ENCODE measurements at places on chromosomes 11 and 22.

DNA sequence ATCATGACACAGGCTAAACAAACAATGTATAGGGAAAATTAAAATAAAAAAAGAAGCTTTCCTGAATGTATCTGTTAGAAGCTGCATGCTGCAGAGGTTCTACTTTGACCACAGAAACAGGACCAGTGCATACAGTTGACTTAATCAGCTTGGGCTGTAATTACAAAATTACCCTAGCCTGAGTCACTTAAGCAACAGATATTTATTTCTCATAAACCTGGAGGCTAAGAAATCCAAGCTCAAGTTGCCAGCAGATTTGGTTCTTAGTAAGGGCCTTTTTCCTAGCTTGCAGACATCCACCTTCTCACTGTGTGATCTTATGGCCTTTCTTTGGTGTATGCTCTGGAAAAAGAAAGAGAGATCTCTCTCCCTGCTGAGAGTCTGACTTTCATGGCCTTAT is 946.5 kb upstream of the RAG2 start:
- DNase-seq = no peak

- DNase-seq = no peak
These were observed 10.0 kb upstream of the OR5M1 start for GRCh38 chr11:56624661-56625110.

DNA sequence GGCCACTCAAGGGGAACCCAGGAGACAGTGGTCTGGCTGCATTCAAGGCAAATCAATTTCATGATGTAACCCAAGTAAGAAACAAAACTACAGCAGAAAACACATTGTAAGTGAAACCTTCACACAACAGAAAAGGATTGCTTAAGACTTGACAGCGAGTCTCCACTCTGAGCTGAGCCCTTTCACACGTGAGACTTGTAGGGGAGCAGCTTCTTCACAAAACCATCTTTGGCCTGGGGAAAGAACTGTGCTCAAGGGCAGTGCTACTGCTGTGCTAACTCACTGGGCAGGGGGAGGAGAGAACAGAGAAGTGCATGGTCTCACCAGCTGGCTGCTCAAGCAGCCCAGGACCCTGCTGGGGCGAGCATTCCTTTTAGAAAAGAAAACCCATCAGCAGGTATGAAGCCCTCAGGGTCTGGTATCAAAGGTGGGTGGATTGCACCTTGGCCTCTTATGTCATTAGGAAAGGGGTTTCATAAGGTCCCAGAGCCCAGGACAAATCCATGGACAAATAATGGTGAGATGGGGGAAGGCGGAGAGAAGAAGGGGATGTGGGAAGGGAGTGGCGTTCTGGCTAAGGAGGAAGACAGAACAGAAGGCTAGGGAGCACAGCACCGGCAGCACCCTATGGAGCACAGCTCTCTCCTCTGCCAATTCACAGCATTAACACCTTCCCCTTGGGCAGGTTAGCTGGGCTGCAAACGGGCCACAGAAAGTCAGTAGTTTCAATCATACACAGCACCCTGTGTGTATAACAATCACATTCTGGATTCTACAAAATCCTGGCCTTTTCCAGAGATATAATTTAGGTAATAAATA is 20.6 kb upstream of the RAPSN start:
- DNase-seq = no peak

GRCh38 chr11:46363455-46364005 is 16.3 kb downstream of the DGKZ start:
- DNase-seq = peak; percentile 56

DNA sequence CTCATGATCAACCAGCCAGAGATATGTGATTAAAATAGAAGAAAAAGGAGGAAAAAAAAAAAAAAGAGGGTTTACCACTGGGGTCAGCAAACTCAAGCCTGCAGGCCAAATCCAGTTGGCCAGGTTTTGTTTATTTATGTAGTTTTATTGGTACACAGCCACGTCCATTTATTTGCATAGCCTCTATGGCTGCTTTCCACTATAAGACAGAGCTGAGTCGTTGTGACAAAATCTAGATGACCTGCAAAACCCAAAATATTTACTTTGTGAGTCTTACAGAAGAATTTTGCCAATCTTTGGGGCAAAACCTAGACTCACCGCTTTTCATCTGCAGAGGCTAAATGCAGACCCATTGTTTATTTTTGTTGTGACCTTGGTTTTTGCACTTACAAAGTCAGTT is 87.1 kb downstream of the TENM4 start:
- no peak for DNase-seq

GRCh38 chr11:116595305-116595880 is 177.4 kb downstream of the BUD13 start:
- no peak for DNase-seq

GRCh38 chr11:69251057-69251393 is 42.9 kb upstream of the MYEOV start:
- DNase-seq = no peak

DNA sequence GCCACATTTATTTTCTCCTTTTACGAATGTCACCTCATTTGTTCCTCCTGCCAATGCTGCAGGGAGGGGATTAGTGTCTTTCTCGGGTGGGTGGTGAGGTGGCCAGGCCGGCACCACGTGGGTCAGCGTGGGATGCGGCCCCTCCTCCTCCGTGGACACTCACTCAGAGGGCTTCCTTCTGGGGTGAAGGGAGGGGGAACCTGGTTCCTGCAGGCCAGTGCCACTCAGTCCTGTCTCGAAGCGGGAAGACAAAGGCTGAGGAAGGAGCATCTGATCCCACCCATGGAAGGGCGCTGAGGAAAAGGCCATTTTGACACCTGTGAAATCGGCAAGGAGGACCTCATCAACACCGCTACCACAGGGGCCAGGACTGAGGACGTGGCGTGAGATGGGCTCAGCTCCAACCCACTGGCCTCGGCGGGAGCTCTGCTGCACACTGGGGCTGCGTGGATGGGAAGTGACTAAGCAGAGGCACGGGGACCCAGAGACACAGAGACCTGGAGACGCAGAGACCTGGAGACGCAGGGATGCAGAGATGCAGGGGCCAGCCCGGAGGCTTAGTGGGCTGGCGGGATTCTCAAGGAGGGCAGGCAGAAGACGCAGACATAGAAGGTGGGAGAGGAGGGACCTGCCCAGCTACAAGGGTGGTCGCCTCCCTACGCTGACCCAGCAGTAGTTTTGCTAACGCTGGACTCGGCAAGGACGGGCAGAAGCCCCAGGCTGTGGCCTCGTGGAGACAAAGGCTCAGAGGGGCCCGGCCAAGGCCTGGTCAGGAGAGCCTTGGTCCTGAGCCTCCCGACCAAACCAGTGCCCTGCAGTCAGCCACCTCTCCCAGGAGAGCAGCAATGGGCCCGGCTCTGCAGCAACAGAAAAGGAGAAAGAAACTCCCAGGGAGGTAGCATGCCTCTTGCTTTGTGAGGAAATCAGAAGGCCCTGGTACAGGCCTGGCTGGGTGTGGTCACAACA is 1071.2 kb downstream of the BRD1 start:
- DNase-seq = peak; percentile 49

DNA sequence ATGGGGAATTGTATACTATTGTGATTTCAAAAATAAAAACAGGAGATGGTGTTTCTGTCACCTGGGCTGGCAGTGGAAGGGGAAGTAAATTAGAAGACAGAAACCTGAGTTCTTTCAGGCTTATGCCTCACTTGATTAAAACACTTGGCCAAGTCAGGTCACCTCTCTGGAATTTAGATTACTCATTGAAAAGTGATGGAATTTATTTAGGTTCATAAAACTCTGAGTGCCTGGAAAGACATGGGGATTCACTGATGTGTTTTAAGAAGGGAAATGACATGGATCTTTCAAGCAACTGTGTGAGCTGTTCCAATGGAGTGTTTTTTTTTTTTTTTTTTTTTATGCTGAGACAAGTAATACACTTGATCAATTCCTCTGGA is 400.1 kb downstream of the TMEM135 start:
- no peak for DNase-seq

DNA sequence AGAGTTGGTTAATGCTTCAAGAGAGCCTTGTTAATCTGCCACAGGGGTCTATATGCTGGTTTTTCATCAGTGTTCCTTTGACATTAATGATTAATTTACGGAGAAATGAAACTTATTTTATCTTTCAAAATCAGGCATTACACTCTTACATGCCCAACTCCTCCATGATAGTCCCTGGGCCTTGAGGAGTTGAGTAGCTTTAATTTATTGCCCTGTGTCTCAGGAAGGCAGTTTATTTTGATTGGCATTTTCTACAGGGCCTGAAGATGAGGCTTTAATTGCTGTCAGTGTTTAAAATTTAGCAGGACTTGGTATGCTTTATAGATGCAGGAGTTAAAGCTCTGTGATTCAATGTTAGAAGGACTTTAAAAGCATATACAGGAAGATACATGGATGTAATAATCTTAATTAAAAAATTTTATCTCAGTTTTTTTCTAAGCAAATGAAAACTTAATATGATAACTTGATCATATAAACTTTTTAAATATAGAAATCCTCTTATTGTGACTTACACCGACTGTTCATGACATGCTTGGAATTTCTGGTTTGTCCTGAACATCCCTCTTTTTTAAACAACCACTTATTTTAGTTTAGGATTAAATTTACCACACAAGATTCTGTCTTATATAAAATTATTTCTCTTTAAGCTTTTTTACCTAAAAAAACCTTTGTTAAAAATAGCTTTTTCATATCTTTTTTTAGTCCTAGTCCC is 12.2 kb downstream of the GLYAT start:
- no peak for DNase-seq

DNA sequence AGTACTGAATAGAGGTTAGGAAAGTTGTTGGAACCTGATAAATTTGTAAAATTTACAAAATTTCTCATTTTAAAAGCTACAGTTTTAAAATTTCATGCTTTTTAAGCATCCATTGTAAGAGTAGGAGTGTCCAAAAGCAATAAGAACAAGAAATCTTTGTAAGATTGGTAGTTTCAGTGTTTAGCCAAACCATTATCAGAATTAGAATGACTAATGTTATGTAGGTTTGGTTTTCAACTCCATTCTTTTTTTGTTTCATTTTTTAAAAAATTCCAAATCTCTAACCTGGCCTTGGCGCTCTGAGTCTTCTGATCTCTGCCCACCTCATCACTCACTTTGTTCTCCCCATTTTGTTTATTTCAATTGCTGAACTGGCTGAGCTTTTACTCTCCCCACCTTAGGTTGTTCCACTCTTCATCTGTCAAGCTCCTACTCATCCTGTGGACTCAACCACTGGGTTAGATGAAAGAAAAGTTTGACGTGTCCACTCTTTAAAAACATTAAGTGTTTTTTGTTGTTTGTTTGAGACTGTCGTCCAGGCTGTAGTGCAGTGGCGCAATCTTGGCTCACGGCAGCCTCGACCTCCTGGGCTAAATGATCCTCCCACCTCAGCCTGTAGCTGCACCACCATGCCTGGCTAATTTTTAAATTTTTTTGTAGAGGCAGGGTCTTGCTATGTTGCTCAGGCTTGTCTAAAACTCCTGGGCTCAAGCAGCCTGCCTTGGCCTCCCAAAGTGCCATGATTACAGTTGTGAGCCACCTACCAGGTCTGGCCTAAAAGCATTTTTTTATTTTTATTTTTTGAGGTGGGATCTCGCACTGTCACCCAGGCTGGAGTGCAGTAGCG is 14.0 kb downstream of the EP300 start:
- DNase-seq = no peak

GRCh38 chr11:17821648-17822400 is 87.2 kb downstream of the KCNC1 start:
- DNase-seq = no peak

DNA sequence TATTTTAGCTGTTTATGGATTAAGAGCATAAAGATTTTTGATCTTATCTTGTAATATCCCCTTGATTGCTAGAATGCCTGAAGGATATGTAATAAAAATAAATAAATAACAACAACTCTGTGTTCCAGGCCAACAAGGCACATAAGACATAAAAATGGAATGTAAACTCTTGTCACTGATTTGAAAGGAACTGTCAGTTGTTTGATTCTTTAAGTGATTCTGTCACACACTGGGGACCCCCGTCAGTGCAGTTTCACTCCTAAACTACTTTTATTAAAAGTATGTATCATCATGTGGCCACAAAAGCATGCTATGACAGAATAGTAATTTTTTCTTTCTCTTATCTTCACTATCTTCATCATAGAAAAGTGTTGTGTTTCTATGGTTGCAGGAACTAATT is 572.4 kb downstream of the CNTN5 start:
- no peak for DNase-seq

DNA sequence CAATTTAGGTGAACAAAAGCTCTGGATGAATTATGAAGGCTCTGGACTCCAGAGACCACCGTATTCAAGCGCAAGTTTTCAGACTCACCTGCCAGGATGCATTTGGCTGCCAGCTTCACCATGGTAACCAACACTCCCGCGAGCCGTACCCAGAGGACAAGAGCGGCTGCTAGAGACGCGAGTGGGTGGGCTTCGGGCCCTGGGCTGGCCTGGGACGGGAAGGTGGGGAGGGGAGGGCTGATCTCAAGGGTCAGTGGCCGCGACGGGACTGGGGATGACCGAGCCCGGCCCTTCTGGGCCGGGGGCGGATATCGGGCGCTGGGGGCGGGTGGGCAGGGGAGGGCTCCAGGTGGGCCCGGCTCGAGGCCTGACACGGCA is 344 bp downstream of the IFT27 start:
- peak; percentile 61 for DNase-seq

- DNase-seq = no peak
These were observed 624.1 kb downstream of the BUD13 start for GRCh38 chr11:116148645-116149044.

- DNase-seq = peak; percentile 5
These were observed 48.0 kb upstream of the SLC5A1 start for GRCh38 chr22:31995046-31995445.

- DNase-seq = no peak
These were observed 62.5 kb downstream of the USP35 start for GRCh38 chr11:78251083-78251775.

- DNase-seq = no peak
These were observed 935 bp downstream of the LAMTOR1 start for GRCh38 chr11:72102162-72102561.

GRCh38 chr11:1388763-1389102 is 1.0 kb upstream of the BRSK2 start:
- DNase-seq = no peak

GRCh38 chr11:108522318-108522717 is 24.1 kb upstream of the POGLUT3 start:
- DNase-seq = no peak

- DNase-seq = no peak
These were observed 19.2 kb upstream of the CSF2RB start for GRCh38 chr22:36894266-36894665.

- no peak for DNase-seq
These were observed 118.8 kb downstream of the MPPED1 start for GRCh38 chr22:43530349-43531201.
